Activated CD4-positive, CD25-positive, alpha-beta regulatory T cell (primary cell): ENCODE measurements at places on chromosomes 16 and 17.

GRCh38 chr16:35714665-35715064, 2255.3 kb downstream of the TP53TG3F start:
- DNase-seq, result no peak

- DNase-seq, result no peak
These were observed 278.3 kb downstream of the KCNJ2 start for GRCh38 chr17:70447588-70447987.

DNA sequence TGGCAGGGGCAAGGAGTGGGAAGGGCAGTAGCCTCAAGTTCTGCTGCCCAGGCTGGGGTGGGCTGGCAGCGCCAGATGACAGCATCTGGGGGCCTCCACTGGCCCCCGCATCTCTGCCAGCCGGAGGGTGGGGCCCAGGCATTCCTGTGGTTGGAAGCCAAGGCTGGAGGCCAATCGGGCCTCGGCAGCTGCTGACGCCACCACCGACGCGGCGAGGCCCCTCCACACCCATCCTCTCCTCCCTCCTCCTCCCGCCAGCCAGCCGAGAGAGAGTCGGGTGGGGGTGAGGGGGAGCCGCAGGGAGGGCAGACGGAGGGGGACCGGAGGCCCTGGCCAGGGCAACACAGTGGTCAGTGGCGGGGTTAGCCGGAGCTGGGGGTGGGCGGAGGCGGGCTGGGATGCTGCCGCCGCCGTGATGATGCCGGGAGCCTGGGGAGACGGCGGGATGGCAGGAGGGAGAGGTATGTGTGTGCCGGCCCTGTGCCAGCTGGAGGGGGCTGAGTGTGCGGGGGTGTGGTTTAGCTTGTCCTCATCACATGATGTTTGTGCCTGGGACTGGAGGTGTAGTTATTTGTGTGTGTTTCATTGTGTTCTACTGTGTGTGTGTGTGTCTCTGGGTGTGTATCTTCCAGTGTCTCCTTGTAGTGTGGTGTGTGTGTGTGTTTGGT, 36.6 kb downstream of the ARHGAP23 start:
- DNase-seq, result no peak

DNA sequence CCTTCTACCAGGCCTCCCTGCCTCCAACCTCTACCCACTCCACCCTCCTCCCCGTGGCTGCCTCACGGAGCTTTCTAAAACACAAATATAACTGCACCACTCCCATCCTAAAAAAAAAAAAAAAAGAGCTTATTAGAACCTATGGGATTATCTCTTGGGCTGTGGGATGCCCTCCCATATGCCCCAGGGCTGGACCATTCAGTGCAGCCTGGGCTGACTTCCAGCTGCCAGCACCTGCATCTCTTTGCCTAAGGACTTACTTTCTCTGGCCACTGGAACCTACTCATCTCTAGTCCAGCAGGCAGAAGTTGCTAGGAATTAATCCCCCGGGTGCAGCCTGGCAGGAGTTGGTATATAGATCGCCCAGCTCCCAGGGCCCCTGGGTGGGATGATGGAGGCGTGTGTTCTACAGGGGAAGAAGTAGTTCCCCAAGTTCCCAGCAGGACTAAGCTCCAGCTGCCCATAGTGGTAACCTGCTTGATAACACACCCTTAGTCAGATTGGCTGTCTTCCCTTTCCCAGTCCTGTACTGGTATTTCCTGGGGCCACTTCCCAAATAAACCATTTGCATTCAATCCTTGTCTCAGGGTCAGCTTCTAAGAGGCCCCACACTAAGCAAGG, 10.3 kb downstream of the MPP3 start:
- DNase-seq, result no peak

DNA sequence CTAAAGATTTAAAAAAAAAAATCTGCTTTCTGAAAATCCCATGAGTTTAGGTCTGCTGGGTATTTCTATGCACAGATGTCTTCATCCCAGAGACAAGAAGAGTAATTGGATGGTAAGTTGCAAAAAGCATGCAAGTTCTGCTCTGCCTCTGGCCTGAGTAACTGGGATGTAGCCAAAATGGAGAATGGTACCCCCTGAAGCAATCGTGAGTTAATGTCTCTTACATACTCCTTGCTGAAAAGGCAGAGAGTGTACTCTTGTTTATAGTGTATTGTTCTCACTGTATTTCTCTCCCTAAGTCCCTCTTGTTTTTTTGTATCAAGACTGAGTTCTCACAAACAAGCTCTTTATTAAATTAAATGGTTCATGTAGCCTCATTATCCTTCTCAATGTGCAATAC, 259.0 kb downstream of the IRX3 start:
- DNase-seq, result no peak

GRCh38 chr17:4492721-4493561, 5.7 kb upstream of the SPNS2 start:
- DNase-seq, result no peak

DNA sequence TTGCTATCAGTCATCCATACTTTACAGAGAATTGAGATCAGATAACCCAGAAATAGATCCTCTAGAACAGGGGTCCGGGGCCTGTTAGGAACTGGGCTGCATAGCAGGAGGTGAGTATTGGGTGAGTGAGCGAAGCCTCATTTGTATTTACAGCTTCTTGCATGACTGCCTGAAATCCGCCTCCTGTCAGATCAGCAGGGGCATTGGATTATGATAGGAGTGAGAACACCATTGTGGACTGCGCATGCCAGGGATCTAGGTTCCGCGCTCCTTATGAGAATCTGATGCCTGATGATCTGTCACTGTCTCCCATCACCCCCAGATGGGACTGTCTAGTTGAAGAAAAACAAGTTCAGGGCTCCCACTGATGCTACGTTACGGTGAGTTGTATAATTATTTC, 13.0 kb upstream of the SCIMP start:
- DNase-seq, result no peak

DNA sequence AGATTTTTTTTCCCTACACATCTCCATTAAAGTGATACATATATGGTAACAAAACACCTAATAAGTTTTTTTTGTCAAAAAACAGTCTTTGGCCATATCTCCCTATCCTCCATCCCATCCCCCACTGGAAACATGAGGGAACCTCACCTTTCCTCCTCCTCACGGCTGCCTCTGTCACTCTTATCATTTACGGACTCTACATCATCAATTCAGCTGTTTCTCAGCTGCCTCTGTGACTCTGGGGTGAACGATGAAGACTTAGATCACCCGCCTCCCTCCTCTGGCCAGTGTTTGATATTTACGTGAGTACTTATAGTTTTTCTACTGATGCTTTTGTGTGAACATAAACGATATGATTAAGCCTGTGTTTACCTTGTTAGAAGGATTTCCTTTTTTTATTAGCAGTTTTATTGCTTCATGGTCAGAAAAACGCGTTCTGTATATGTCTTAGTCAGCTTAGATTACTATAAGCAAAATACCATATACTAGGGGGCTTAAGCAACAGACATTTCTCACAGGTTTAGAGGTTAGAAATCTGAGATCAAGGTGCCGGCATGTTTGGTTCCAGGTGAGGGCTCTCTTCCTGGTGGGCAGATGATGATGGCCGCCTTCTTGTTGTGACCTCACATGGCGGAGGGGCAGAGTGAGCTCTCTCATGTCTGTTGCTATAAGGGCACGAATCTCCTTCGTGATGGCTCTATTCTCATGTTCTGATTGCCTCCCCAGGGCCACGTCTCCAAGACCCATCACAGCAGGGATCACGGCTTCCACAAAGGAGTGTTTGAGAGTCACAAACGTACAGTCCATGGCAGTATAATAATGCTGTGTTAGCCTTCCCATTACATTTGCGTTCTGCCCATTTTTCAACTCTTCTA, 32.1 kb downstream of the DNAH17 start:
- no peak for DNase-seq

DNA sequence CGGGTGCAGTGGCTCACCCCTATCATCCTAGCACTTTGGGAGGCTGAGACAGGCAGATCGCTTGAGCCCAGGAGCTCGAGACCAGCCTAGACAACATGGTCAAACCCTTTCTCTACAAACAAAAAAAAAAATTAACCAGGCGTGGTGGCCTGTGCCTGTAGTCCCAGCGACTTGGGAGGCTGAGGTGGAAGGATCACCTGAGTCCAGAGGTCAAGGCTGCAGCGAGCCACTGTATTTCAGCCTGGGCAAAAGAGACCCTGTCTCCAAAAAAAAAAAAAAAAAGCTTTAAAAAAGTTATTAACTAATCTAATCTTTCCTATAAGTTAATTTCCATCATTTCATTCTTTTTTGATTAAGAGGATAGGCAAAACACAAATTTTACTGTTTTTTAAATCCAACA, 2.5 kb downstream of the NCOR1 start:
- no peak for DNase-seq

- DNase-seq, result no peak
These were observed 174.9 kb downstream of the VPS53 start for GRCh38 chr17:539766-540165.
